ENCODE measurements at places on chromosomes 1 and 21.
A peak's percentile ranks its signal among the peaks of the same experiment; 100 is the strongest.

DNA sequence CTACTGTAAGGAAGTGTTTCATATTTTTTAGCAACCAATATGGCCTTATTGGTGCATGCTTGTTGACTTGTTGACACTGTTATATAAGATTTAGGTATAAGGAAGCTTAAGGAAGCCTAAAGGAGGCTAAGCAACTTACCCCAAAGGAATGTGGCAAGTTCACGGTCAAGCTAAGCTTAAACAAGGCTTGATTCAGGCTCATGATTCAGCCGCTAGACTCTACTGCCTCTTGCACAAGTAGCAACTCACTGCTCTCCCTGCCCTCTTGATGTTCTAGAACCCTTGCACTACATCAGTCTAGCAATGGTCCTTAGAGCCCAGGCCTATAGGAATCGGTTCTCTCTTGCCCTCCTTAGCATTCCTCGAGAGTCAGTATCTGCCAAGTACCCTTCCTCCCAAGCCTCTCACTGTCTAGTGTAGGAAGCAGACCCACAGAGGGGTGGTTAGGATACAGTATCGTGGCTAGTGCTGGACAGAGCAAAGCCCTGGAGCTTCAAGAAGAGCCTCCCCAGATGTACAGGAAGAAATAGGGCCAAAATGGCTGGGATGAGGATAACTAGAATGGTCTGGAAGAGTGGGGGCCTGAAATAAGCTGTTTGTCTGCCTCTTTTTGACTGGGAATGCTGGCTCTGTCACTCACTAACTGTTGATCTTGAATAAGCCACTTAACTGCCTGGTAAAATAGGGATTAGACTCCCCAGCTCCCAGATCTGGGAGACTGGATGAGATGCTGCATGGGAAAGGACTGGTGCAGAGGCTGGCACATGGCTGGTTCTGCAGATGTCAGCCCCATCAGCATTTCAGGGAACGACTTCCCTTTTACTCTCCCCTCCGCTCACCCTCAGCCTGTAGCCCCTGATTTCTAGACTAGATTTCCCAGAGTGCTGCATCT, 122.2 kb downstream of the NAV1 start:
- no peak for DNase-seq

- DNase-seq, result no peak
Measured at GRCh38 chr1:168431882-168432281, 111.9 kb downstream of the XCL2 start.

- no peak for DNase-seq
Measured at GRCh38 chr1:230773396-230774033, 26.3 kb downstream of the CAPN9 start.

- DNase-seq, result peak; percentile 90
Measured at GRCh38 chr21:38768471-38769063, 37.2 kb upstream of the ETS2 start.

- DNase-seq, result no peak
Measured at GRCh38 chr21:15309721-15310120, 244.9 kb upstream of the NRIP1 start.

GRCh38 chr1:232274236-232274855, 355.6 kb downstream of the SIPA1L2 start:
- no peak for DNase-seq

- DNase-seq, result no peak
Measured at GRCh38 chr1:95966866-95967265, 732.9 kb downstream of the RWDD3 start.

- no peak for DNase-seq
Measured at GRCh38 chr1:34361121-34361520, 184.4 kb downstream of the C1orf94 start.

- no peak for DNase-seq
Measured at GRCh38 chr1:66256629-66257572, 277.1 kb upstream of the SGIP1 start.

GRCh38 chr1:159071970-159072582, 4.5 kb downstream of the AIM2 start:
- peak; percentile 36 for DNase-seq

DNA sequence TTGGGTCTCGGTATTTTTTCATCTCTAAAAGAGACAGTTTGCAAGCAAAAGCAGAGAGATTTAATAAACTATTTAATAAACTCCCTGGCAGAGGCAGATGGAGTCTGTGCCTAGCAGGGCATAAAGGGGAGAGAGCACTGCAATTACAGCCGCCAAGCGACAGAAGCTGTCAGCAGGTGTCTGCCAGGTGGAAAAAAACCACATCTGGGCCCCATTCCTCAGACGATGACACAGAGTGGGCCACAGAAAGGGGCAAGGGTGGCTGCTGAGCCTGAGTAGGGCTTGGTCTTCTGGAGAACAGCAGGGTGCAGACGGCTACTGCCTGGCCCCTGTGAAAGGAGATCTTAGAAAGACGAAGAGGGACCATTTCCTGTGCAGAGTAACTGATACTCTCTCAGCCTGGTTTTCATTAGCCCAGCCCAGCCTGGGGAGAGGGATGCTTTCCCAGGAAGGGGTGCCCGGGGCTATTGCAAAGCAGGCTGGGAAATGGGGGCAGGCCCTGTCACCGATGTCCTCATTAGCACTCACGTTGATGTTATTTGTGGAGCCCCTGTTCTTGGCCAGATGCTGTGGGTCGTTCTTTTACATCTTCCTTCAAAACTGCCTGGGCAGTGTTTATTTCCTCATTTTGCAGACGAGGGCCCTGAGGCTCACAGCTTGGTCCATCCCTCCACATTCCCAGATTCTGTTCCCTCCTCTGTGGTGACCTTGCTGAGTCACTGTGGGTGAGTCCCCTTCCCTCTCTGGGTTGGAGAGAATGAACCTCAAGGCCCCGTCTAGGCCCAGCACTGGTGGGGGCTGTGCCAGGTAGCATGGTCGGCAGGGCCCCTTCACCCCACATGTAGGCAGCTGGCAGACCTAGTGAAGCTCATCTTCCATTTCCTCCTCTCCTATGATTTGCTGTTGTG, 472.7 kb downstream of the PTPRU start:
- no peak for DNase-seq

DNA sequence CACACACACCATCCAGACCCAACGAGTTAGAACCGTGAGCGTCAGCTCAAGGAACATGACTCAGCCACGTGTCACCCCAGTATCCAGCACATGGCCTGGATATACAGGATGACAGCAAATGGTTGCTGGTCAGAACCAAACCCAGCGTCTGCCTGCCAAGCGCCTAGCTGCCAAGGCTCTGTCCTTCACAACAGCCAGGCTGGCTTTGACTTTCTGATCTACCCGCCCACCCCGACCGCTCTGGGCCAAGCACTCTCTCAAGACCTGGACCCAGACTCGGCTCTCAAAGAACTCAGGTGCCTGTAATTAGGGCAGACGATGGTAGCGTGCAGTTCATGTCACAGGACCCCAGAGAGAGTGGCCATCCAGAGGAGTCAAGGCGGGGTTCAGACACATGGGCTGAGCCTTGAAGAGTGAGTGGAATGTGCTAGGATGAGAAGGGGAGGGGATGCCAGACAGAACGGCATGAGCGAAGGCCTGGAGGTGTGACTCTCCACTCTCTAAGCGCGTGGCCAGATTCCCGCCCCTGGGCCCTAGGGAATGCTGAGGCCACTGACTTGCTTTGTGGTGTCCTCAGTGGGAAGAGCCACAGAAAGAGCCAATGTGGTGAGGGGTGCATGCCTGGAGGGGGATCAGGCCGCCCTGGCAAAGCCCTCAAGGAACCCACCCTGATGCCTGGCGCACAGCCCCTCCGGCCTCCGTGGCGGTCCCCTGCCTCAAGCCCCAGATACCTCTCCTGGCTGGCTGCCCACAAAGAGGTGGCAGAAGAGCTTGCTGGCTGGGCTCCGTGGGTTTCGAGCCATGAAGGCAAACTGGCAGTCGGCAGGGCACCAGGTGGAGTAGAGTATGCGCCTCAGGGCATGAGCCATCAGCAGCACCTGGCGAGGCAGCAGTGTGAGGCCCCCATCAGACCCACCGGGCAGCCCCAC, 7.0 kb downstream of the SH2D5 start:
- DNase-seq, result no peak

DNA sequence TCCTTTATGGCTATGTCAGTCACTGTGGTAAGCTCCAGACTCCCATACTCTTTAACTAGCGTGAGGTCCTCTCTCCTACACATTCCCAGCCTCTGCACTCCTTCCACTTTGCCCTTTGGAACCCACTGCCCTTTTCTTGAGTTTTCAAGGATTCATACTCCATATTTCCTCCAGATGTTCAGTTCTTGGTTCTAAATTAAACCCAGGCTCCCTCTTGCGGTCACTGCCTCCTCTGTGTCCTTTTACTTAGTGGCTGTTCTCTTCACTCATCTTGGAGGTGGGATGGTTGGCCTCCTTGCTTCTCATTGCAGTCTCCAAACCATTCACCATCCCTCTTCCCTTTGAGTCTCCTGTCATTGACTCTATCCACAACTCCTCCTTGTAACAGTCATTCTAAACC, 208.1 kb downstream of the TGFB2 start:
- DNase-seq, result no peak

GRCh38 chr1:14763977-14764376, 165.5 kb downstream of the KAZN start:
- no peak for DNase-seq

DNA sequence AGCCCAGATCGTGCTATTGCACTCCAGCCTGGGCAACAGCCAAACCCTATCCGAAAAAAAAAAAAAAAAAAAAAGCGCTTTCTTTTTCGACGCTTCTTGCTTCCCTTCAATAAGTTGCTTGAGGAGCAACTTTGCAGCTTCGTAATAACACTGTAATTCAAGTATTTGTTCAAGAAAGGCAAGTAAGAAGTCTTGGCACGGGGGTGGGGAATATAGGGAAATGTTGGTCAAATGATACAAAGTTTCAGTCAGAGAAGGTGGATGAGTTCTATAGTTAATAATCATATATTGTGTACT, 871 bp upstream of the PSMA5 start:
- no peak for DNase-seq

GRCh38 chr1:153293480-153293775, 19.3 kb downstream of the PGLYRP3 start:
- no peak for DNase-seq

DNA sequence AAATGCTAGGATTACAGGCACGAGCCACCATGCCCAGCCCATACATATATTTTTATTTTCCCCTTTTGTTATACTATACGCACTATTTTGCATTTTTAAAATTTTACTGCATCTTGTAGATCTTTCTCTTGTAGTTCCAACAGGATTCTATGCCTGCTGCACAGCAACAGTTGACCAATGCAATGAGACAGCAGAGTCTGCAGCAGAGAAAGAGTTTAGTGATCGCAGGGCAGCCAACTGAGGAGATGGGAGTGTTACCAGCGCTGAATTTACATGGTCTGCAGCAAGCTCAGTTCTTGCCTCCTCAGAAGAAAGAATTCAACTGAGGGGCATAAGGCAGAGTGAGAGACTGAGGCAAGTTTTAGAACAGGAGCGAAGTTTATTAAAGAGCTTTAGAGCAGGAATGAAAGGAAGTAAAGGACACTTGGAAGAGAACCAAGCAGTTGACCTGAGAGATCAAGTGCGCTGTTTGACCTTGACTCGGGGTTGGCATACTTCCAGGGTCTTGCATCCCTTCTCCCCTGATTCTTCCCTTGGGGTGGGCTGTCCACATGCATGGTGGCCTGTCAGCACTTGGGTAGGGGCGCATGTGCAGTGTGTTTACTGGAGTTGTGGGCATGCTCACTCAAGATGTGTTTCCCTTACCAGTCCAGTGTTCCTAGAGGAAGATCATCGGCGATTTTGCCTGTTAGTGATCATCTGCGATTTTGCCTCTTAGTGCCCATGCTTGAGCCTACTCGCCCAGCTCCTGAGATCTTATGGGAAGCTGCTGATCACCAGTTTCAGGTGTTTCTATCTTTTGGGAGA, 4.1 kb upstream of the MTOR start:
- no peak for DNase-seq

DNA sequence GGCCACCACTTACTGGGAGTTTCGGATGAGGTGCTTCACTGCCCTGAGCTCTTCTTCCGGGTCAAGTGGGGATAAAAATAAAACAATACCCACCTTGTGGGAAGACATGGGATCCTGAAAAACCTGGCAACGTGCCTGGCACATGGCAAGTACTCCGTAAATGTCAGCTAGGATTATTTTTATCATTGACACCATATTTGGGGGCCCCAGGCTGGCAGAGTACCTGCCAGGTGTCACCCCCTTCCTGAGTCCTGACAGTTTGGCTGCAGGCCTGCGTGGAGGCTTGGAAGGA, 9.2 kb upstream of the EPHA2 start:
- DNase-seq, result no peak

DNA sequence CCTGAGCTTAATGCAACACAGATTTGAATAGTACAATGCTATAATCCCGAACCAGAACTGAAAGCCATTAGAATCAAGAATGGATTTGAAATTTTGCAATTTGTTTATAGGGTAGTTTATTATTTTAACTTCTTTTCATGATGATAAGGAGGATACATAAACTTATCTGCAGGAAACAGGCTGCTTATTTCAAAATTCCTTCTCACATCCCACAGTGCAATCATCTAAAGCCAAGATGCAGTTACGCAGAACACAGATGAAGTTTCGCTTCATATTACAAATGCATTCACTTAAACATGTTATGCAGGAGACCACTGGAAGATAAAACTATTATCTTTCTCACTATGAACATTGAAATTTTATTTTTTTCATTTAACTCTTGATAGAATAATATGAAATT, 1019.6 kb downstream of the PLA2G4A start:
- DNase-seq, result no peak

DNA sequence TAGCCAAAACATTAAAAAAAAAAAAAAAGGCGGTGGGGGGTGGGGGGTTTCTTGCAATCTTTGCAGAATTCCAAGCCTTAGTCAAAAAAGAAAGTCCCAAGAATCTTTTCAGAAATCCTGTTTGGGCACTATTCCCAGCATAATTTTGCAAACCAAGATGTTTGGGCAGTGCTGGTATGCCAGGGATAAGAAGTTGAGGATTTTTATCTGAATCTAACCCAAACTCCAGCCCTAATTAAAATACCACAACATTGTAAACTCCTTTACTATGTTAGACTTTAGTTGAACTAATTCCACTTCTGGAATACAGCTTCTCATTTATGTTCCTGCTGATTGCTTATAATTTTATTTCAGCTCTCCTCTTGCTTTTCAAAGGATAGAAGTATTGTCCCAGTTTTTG, 504.1 kb upstream of the ADGRL2 start:
- no peak for DNase-seq

DNA sequence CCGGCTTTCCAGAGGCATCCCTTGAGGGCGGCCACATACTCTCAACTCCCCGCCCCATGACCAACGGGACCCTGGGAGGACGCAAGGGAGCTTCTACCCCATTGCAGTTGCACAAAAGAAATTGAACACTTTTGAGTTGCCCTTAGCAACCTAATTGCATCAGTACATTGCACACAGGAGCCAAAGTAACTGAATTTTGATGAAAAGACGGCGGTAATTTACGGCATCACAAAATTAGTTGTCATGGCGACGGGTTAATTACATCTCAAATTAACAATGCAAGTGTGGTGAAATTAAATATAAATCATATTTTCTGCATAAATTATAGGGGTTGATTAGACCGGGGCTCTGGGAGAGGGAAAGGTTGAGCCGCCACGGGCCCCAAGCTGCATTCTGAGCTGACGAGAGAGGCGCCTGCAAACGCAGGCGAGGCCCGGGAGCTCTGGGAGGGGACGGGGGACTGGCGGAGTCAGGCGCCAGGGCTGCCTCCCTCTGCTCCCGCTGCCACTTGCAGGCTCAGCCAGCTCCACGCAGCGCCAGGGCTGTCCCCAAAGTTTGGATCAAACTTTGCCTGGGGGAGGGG, 61.4 kb downstream of the CASZ1 start:
- DNase-seq, result no peak

Measured in AG04449 (cell line).